ENCODE measurements at places on chromosomes 2 and 18.

- no peak for DNase-seq
Observed at GRCh38 chr2:27847333-27847732, 42.9 kb downstream of the RBKS start.

GRCh38 chr18:48802543-48803290 lies 148.0 kb downstream of the SMAD7 start:
- DNase-seq = no peak

DNA sequence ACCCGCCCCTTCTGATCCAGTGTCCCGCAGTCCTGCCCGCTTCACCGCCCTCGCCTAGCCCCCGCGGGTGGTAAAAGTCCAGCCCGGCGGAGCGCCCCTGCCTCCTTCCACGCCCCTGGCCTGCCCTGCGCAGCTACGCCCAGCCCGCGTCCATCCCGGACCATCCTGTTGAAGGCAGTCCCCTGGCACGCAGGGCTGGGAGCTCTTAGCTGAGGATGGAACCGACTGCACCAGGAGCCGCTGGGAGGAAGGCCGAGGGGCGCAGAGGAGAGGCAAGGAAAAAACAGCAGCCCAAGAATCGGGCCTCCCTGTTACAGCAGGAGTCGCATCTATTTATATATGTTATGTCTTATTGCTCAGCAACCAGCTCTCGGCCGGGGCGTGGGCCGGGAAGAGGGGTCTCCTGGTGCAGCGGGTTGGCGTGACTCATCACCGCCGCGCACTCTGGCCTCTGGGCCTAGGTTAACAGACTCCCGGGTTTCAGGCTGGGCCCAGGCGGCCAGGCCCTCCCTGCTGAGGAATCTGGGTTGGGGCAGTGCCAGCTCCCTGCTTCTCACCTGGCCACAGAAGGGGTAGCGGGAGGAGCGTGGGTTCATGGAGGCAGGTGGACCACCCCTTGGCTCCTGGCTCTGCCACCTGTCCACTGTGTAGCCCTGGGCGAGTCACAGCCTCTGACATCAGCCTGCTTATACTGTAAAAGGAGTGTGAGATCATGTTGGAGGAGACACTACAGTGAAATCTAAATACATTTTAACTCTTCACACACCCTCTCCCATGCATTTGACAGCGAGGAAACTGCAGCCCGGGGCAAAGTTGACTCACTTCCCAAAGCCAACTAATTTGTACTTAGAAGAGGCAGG lies 13.4 kb upstream of the MAP3K2 start:
- DNase-seq = peak; percentile 39

DNA sequence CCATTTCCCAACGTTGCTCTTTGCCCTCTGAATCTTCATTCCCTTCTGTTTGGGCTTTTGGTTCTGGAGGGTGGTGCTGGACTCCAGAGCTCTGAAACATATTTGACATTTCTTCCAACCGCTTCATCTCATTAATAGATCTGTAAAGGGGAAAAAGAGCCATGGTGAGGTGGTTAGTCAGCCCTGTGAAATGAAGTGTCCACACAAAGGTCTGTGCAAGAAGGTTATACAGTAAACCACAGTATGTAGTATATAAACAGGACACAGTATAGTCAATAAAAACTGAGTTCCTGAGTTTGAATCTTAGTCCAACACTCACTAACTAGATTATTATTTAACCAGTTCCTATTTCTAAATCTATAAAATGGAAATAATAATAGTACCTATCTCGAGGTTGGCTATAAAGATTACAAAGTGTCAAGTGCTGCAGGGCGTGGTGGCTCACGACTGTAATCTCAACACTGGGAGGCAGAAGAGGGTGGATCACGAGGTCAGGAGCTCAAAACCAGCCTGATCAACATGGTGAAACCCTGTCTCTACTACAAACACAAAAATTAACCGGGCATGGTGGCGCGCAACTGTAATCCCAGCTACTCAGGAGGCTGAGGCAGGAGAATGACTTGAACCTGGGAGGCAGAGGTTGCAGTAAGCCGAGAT lies 13.1 kb downstream of the STARD7 start:
- peak; percentile 34 for DNase-seq
